NCI-H146 (cell line): ENCODE measurements at places on chromosomes 12 and 14.

GRCh38 chr12:121925358-121925695 is 6.9 kb downstream of the CFAP251 start:
- DNase-seq: no peak

- peak; percentile 80 for DNase-seq
Measured at GRCh38 chr14:41285186-41285748, 321.4 kb upstream of the LRFN5 start.

DNA sequence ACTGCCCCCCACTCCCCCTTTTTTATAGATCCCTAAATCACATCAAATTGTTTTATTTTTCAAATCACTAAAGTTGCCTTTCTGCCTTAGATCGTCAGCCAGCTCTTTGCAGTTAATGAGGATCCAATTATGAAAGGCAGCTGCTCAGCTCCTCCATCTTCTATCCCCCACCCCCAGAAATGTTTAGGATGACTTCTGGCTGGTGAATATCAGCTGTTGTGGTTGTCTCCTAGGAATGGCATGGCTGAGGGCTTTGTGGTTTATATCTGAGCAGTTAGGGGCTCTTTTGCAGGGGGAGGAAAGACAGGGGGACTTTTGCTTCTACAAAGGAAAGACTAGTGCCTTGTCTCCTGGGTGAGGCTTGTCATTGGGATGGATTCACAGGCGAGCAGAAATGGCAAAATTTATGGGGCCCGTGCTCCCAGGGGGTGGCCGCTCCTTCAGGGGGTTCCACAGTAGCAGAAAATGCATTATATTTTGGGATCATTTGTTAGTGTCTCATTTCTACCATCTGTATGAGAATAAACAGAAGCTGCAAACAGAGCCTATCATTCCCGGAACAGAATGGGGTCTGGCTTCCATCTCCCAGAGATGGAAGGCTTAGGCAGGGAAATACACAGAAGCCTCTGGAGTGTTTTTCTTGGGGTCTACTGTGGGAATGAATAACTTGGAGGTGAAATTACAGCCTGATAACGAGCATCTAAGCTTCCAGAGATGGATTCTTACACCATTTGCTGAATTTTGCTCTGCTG is 6.5 kb downstream of the JDP2 start:
- DNase-seq: no peak

DNA sequence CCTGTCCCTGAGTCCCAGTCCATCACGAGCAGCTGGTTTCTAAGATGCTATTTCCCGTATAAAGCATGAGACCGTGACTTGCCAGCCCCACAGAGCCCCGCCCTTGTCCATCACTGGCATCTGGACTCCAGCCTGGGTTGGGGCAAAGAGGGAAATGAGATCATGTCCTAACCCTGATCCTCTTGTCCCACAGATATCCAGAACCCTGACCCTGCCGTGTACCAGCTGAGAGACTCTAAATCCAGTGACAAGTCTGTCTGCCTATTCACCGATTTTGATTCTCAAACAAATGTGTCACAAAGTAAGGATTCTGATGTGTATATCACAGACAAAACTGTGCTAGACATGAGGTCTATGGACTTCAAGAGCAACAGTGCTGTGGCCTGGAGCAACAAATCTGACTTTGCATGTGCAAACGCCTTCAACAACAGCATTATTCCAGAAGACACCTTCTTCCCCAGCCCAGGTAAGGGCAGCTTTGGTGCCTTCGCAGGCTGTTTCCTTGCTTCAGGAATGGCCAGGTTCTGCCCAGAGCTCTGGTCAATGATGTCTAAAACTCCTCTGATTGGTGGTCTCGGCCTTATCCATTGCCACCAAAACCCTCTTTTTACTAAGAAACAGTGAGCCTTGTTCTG is 41.6 kb downstream of the DAD1 start:
- no peak for DNase-seq

GRCh38 chr14:22506778-22507351 is 82.2 kb downstream of the DAD1 start:
- no peak for DNase-seq

GRCh38 chr12:113793250-113793649 is 172.9 kb downstream of the RBM19 start:
- no peak for DNase-seq

GRCh38 chr14:91253795-91254323 is 9.4 kb upstream of the GPR68 start:
- no peak for DNase-seq

DNA sequence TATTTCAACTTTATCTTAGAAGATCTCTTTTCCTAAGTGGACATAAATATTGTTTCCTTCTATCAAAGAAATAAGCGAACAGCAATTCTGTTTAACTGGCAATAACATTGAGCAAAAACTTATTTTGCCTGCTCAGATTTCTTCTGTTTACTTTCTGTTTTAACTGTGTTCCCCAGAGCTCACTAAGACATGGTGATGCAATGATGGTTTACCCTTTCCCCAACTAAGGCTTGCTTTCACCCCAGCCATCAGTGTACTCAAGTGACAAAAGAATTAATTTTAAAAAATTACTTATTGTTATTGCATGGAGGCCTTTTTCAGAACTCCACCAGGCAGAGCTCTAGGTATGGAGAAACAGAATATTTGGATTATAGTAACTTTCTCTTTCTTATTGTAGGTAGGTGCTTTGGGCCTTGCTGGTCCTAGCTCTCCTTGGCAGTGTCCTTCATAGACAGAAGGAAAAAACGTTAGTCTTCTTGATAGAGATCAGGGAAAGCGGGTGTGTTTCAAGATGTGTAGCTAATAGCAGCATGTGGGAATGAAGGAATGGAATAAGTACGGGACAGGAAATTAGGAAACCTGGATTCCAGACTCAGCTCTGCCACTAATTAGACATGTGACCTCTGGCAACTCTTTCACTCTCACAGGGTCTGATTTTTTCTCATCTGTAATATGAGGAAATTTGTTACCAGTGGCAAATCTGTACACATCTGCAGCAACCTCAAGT is 14.6 kb upstream of the DDHD1 start:
- DNase-seq: no peak

DNA sequence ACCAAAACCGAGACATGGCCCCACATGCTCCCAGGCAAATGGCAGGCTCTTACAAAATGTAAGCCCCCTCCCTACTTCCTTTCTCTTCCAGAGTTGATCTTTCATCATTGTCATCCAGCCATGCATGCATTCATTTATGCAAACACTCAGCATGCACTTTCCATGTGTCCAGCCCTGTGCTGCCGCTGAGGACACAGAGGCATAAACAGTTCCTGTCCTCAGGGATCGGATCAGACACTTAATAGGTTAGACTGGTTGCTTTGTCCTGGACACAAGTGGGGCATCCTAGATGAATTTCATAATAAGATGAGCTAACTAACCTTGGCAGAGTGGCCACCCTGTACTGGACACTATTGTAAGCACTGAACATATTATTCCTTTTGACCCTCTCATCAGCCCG is 23.1 kb downstream of the PRIMA1 start:
- peak; percentile 17 for DNase-seq

GRCh38 chr14:105021656-105022275 is 883 bp upstream of the CDCA4 start:
- peak; percentile 87 for DNase-seq

DNA sequence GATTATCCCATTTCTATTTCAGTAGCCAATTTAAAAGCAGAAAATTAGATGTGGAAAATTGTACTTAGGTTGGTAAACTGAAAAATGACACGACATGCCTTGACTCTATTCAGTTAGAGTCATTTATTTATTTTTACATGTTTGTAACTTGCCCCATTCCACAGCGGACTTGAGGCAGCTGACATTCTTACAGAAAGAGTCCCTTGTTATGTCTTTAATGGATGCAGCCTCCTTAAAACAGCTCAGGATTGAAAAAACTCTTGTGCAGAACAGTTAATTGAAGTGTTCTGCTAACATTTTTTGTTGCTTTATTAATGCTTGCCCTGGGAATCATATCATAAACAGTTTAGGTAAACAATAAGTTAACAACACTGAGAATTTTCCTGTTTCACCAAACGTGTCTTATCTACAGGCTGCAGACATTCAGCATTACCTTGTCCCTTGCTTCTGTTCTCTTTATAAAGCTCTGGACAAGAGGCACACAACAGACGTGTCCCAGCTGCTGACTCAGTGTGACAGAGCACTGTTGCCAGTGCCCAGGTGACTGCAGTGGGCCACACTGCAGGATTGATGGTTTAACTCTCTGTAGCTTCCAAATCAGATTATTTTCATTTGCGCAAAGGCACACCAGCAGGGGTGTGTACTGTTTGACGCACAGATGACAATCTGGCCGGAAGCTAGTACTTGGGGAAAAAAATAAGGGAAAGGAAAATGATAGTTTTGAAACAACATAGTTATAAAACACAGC is 101.6 kb downstream of the PELI2 start:
- DNase-seq: no peak

DNA sequence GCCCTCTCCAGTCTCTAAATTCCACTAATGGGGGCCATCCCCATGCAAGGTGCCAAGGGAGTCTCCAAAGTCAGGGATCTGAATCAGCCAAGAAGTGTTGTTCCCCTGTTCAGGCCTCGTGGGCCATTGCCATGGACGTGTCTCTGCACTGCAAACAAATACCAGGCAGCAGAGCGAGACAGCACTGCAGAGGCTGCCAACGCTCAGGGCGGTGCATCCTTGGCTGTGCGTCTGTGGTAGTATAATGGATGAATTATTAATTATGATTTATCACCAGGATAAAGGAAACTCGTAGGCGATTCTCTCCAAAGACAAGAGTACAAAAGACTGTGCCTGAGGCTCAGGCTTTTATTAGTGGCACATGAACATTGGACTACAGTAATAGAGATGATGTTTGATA is 122.3 kb upstream of the NTF3 start:
- DNase-seq: peak; percentile 58

GRCh38 chr12:51482929-51483697 is 58.5 kb downstream of the SLC4A8 start:
- no peak for DNase-seq

DNA sequence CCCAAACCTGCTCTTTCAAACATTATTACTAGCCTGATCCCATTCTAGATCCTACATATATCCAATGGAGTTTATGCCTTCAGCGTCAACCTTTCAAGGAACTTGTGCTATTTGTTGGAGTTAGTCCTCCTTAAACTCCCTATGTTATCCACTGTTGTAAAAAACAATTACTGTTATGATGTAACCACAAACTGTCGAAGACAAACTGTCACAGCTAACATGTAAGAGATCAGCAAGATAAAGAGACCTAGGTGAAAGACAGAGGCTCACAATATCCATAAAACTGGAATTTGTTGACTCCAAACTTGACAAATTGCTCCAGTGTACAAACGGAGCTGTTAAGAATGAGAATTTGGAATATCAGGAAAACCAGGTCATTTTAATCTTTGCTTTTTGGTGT is 70.7 kb downstream of the CDK17 start:
- no peak for DNase-seq

DNA sequence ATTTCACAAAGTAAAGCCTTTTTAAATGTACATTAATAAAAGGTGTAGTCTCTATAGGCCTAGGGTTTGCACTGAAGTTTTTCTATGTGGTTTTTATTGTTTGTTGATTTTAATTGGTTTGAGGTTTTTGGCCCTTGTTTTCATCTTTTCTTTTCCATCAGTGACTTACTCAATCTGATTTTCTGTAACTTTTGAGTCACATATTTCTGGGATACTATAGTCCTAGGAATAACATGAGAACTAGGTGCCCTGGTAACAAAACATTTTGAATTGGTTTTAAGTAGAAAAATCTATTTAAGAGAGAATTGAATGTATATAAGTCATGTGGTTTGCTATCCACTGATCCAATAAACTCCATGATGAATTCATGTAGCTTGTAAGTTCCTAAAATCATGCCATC is 311.9 kb downstream of the CEP128 start:
- DNase-seq: no peak

- DNase-seq: no peak
Measured at GRCh38 chr14:95216008-95216407, 58.7 kb upstream of the DICER1 start.

DNA sequence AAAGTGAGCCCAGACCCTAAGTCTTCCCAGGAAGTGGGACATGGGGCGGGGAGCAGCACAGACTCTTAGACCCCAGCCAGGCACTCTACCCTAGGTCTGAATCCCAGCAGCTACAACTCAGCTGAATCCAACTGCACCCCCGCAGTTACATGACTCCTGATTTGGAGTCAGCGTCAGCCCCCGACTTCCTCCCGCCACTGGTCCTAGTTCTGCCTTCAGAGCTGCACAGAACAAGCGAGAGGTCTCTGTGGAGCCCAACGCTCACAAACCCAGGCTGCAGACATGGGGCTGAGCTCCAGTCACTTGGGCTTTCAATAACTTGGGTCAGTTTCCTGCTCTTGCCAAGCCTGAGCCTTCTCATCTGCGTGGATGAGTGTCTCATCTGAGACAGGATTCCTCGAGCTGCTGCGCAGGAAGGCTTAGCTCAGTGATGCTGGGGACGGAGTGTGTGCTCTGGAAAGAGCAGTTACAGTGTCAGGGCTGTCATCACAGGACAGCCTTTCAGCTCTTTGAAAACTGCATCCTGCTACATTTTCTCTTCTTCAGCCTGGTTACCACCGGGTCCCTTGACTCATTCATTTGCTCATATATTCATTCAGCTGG is 30.6 kb upstream of the NXPH4 start:
- no peak for DNase-seq

DNA sequence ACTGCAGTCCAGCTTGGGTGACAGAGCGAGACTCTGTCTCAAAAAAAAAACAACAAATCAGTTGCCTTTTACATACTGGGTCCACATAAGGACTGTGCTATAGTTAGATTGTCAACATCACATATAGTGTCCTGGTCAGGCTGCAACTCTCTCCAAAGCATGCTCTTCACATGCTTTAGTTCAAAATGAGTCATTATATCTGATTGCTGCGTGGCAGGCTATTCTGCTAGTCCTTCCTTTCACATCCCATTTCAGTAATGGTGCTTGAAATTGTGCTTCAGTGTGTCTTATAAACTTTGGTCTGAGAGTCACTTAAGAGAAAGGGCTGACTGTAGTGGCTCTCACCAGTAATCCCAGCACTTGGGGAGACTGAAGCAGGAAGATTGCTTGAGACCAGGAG is 6.9 kb downstream of the LETMD1 start:
- DNase-seq: no peak

DNA sequence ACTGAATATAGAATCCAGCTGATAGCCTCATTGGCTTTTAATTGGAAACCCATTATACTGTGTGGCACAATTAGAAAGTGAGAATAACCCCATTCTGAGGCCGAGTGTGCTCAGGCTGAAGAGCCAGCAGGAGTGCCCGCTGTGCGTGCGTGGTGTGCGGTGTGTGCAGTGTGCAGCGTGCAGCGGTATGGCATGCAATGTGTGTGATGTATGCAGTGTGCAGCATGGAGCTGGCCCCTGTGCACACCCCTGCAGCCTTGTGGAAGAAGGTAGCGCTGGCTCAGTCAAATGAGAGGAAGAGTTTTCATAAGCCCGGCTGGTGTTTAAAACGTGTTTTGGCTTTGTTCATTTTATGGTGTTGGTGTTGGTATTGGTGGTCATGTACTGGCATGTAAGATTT is 22.9 kb downstream of the CKB start:
- DNase-seq: no peak

- DNase-seq: no peak
Measured at GRCh38 chr12:40643976-40644375, 48.3 kb upstream of the CNTN1 start.

- no peak for DNase-seq
Measured at GRCh38 chr14:101879529-101880336, 84.6 kb upstream of the DYNC1H1 start.
